CD8-positive, alpha-beta T cell (primary cell): ENCODE measurements at places on chromosomes 7 and 10.
A peak's percentile ranks its signal among the peaks of the same experiment; 100 is the strongest.

DNA sequence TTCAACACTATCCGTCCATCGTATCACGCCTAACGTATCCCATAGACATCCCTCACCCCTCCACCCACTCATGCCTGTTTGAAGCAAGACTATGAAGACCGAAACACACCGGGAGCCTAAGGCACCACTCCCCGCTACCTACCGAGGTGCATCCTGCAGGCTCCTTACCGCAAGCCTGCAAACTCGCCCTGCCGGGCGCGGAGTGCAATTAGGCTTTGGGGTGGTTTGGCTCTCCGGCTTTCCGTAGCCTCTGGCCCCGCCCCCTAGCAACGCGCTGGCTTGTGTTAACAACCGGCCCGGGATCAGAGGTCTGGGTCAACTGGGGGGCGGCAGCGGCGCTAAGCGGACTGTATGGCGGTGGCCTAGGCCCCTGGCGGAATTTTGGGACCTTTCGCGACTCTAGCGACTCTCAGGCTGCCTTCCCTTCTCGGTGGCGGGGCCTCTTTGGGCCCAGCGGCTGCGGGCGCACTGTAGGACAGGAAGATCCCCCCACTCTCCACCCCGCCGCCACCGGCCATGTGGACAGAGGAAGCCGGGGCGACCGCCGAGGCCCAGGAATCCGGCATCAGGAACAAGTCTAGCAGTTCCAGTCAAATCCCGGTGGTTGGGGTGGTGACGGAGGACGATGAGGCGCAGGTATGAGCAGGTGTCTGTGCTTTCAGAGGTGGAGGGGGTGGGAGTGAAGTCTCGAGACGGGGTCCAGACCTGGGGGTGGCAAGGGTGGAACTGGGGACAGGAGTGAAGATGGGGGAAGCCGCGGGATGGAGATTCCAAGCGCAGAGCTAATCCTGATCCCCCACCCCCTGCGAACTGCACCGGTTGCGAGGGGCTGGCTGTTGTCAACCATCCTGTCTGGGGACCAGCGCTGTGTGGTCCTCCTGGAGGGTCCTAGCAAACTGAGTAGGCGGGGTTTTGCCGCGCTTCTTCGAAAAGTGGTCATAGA, at the start of gene CFAP69:
Gene CFAP69, plus strand, starts transcription at position 266 of the 943 bp plus-strand sequence. Its CDS starts 251 bp downstream, at position 517.
- peak; percentile 86 for DNase-seq

- no peak for DNase-seq
Measured at GRCh38 chr10:80536361-80536835, 1.3 kb upstream of the SH2D4B start.

- no peak for DNase-seq
Measured at GRCh38 chr7:134548877-134549276, at the start of gene AKR1B15. AKR1B15 (plus strand) TSS chr7:134549110; CDS start chr7:134564620, 15,510 bp downstream.

DNA sequence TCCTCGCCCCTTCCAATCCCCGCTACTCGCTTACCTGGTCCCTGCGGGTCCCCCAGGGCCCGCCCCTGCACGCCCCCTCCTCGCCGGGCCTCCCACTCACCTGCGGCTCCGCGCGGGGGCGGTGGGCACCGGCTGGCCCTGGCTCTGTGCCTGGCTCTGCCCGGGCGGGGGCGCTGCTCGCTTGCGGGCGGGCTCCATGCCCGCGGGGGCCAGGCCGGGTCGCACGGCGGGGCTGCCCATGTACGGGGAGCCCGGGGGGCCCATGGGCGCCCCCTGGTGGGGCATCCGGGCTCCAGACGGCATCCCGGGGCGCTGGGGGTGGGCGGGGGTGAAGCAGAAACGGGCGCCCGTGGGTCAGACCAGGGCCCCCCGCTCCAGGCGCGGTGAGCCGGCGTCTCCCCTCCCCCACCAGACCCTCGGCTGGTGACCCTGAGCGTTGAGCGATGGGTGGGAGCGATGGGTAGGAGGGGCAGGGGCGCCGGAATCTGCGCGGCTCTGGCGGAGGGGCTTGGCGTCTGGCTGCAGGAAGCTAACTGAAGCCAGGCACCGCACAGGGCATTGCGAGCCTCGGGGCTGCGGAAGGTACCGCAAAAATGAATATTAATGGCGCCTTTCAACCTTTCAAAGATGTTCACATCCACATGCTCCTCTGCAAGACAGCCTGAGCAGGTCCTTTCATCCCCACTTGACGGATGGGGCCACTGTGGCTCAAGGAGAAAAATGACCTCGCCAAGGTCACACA, 3.0 kb downstream of the SMARCD3 start:
- peak; percentile 83 for DNase-seq

DNA sequence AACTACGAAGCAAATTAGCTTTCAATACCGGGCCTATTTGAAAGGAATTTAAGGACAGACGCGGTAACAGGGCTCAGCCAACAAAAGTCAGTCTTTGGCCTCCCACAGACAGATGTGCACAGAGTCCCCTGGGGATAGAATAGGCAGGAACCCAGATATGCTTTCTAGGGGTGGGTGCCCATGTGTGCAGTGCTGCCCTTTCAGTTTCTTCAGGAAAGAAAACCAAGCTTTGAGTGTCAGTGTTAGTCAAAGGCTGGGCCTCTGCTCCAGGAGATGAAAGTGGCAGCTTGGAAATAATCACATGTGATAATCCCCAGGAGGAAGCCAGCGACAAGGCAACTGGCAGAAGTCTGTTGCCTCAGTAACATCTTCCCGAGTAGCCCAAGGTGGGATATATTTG, 43.8 kb upstream of the CSTF2T start:
- no peak for DNase-seq

DNA sequence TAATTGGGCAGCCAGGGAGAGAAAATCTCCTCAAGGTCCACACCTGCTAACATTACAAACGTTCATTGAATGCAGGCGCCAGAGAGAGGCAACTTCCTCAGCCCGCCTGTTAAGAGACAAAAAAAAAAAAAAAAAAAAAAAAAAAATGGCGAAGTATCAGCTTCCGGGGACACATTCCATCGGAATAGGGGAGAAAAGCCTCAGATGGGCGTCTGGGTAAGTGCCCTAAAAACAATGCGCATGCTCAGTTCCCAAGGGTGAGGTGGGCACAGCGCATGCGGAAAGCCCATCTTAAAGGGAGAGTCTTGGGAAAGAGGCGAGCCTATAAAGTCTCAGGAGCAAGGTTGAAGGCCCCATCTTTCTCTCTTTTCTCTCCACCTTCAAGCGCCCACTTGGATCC, 1139.7 kb upstream of the CELF2 start:
- DNase-seq = no peak

DNA sequence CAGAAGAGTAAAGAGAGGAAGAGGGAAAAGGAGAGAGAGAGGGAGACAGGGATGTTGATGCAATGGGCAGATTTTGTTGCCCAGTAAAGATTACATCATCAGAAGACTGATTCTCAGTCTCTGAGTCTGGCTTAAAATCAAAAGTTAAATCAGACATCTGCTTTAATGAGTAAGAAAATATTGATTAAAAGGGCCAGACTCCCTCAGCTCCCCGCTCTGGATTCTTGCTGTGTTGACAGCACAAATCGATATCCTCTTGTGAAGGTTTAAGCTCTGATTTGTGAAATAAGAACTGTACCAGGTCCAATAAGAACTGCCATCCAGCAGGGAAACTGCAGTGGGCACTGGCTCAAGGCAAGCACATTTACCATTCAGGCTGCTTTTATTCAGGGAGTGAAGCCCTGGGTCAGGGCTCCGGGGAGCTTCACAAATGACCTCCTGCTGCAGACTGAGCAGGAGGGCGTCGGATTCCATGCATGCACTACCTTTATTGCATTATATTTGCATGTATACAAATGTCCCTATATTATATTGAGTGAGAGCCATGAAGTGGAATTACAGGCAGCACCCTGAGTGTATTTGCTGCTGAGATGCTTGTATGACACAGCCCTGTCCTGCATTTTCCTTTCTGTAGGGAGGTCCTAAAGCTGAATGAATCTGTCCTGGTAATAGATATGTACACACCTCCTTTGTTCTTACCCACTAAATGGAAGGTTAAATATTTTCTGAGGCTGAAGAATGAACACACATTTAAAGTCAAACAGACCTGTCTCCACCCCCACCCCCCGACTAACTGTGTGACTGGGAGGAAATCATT, 401.5 kb downstream of the REEP3 start:
- DNase-seq = no peak

DNA sequence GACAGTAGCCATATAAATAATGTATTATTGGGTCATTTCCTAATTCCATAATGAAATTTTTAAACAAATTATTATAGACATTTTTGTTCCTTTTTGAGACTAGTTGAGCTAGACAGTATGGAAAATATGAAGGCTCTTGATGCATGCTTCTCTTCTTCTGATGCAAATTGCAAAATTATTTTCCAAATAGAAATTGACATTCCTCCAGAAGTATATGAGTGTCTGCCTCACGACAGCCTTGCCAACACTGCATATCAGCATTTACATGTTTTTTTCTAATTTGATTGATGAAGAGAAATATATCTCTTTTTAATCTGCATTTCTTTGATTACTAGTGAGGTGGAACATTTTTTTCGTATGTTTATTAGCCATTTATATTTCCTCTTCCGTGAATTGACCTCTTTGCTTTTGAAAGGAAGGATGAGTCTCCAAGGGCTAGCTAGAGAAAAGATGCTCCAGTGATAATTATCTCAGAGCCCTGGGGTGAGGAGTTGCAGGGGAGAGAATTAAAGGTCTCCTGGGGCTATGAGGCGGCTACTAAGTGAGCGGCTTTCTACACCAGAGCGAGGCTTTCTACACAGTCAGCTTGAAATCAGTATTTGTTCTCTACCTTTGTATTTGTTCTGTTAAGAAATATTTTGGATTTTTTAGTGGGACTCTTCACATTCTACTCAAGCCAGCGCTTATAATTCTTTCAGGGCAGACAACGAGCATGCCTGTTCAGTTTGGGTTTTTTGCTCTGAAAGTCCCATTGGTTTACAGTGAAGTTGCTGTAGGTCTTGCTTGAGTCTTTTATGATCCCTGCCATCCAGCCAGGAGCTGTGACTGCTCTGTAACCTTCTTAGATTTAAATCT, 712.2 kb upstream of the GALNT17 start:
- DNase-seq = no peak

- DNase-seq = no peak
Measured at GRCh38 chr10:23331567-23332301, 12.9 kb downstream of the C10orf67 start.

DNA sequence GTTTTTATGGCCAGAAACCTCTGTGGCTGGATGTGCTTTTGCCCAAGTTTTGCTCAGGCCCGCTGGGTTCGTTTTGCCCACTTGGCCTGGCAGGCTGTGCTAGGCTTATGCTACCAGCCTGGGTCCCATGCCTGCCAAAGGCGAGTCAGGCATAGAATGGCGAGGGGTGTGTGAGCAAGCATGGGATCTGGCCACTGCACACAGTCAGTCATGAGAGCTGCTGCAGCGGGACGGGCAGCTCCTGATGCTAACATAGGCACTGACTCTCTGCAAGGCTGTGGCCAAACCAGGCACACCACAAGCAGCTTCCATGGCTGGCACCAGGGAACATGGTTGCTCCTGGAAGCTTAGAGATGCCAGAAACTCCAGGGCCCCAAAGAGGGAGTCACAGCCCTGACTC, 52.9 kb upstream of the PCDH15 start:
- DNase-seq = no peak

GRCh38 chr10:29471544-29471859, 163.3 kb downstream of the SVIL start:
- DNase-seq = no peak

- DNase-seq = no peak
Measured at GRCh38 chr10:77711683-77712049, 74.1 kb upstream of the KCNMA1 start.

DNA sequence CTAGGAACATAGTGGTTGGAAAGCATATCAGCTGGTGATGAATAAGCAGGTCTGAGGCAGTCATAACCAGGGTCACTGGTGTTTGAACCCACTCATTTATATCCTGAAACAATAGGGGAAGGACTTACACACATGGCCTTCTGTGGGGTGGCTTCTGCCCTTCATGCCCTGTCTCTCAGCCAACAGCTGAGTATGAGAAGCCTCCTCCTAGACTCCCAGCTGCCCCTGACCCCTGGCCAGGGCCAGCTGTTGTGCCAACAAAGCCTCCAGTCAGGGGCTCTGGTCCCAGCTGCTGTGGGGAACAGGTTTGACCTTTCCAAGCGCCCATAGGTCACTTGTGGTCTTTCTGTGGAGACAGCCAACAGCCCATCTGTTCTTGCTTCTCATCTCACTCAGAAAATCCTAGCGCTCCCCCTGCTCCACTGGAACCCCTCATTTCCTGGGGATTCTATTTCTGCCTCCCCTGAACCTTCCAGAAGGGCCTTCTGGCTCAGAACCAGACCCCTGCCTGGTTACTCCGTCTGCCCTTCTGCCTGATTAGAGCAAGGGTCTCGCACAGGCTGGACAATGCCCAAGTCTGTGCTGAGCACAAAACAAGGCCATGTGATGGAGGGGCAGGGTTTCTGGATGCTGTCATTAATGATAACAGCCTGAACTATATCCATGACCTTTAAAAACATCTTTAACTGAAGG, 9.7 kb upstream of the PURB start:
- no peak for DNase-seq

DNA sequence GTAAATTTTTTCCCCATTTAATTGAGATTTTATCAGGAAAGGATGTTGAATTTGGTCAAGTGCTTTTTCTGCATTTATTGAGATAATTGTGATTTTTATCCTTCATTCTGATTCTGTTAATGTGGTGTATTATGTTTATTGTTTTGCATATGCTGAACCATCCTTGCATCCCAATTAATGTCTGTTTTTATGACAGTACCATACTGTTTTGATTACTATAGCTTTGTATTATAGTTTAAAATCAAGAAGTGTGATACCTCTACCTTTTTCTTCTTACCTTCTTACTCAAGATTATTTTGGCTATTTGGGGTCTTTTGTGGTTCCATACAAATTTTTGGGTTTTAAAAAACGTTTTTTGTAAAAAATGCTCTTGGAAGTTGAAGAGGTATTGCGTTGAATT, 357.2 kb downstream of the REEP3 start:
- DNase-seq = no peak

DNA sequence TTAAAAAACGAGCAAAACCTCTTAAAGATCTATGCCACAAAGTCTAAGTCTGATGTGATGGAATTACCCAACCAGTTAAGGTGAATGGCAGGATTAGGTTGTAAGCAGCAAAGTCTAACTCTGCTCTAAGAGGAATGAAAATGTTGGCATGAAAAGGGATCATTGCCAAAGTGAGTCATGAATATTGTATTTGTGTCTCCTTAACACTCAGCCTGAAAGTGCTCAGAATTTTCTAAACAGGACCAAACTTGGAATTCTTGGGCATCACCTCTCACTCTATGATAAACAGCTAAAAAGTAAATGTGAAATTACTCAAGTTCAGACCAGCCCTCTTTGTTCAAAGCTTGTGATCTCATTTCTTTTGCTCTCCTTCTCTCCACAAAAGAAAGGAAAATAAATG, 27.0 kb downstream of the PPP1R3A start:
- no peak for DNase-seq

- DNase-seq = no peak
Measured at GRCh38 chr7:35596061-35596460, 98.9 kb downstream of the HERPUD2 start.

- DNase-seq = no peak
Measured at GRCh38 chr7:158399762-158400161, 187.9 kb downstream of the PTPRN2 start.

DNA sequence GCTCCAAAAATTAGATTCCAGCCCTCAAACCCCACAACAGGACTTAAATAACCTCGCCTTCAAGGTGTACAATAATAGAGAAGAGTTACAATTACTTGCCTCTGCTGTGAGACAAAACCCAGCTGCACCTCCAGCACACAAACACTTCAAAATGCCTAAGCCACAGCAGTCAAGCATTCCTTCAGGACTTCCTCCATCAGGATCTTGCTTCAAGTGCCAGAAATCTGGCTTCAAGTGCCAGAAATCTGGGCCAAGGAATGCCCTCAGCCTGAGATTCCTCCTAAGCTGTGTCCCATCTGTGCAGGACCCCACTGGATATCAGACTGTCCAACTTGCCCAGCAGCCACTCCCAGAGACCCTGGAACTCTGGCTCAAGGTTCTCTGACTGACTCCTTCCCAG, 1088.3 kb downstream of the SORCS3 start:
- DNase-seq = no peak
